ENCODE measurements at places on chromosomes 5 and 9.

- peak; percentile 23 for DNase-seq
Observed at GRCh38 chr9:123360161-123361085, 4.4 kb downstream of the CRB2 start.

GRCh38 chr9:135189497-135189896, 102.0 kb downstream of the OLFM1 start:
- no peak for DNase-seq

GRCh38 chr9:126834672-126835071, 25.8 kb upstream of the ZBTB34 start:
- DNase-seq = no peak

DNA sequence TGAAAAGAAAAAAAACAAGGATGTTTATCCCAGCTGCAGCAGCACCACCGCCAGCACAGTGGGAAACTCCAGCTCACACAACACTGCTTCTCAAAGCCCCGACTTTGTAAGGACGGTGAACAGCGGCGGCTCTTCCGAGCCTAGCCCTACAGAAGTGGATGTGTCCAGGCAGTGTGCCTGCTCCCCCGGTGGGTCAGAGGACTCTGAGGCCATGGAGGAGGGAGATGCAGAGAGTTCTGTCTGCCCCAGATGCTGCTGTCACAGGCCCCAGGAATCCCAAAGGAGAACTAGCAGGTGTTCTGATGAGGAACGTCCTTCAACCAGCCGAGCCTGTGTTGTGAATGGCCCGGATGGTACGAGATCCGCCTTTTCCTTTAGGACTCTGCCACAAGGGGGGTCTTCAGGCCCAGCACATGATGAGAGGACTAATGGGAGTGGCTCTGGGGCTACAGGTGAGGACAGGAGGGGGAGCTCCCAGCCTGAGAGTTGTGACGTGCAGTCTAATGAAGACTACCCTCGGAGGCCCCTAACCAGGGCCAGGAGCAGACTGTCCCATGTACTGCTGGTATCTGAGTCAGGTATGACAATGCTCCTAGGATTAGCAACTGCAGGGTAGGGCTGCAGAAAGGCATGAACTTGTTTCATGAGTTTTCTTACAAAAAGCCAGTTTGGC, 43.7 kb downstream of the FBXO38 start:
- DNase-seq = no peak

- DNase-seq = no peak
Observed at GRCh38 chr9:133274236-133275104, 531 bp downstream of the ABO start.

All from stimulated activated CD4-positive, alpha-beta T cell treated with anti-CD3 and anti-CD28 coated beads, Interleukin-12 subunit alpha, Interleukin-12 subunit beta, amount 100 ng/mL, for 4 hours (primary cell).